ENCODE measurements at places on chromosomes 2 and 18. TPM values are rescaled to one million over a fixed set of nuclear protein-coding genes. Genes with fewer than 3 reads are reported as not detected.
A peak's percentile ranks its signal among the peaks of the same experiment; 100 is the strongest.

DNA sequence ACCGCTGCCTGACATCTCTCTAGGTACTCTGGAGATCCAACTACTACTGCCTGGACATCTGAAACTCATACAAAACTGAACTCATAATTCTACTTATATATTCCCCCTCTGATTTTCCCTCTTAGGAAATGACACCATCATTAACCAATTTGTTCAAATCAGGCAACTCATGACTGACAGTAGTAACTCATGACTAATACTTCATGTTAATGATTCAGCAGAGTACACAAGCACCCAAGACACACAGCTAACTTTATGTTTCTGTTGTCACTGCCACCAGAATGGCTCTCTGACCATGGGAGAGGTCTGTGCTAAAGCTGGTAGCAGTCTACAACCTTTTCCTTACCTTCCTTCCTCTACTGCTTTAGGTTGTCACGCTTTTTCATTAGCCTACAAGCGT lies 91.1 kb downstream of the ITSN2 start:
- no peak overlapping the region for H3K27ac ChIP-seq
- DNase-seq = no peak
- H3K4me1 ChIP-seq = no peaks in the 10 kb centered on the region

The INPP4A gene
- total RNA-seq = 24.8 TPM

DNA sequence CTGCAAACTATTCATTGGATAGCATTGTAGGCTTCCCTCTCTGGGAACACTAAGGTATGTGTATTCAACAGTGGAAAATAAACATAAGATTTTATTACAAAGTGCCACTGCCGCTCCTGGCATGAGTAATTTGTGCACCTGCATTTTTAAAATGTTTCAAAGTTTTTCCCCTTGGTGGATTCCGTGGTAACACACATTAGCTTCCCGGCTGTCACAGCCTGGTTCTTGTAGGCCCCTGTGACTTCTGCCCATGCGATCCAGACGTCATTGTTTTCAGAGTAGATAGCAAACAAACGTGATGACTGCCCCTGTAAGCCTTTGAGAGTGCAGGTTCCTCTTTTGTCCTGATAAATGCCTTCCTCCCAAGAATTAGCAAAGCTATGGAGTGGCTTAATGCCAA lies 421.0 kb downstream of the ZNF521 start:
- H3K27ac ChIP-seq = no peak overlapping the region
- no peak for DNase-seq
- no peak overlapping the region for H3K4me3 ChIP-seq
- H3K36me3 ChIP-seq = no peaks in the 10 kb centered on the region
- H3K4me1 ChIP-seq = no peaks in the 10 kb centered on the region

The UGT1A4 gene
- 3.8 TPM for total RNA-seq

The ERFE gene
- 5.9 TPM for total RNA-seq

The UGT1A3 gene
- not detected for total RNA-seq

DNA sequence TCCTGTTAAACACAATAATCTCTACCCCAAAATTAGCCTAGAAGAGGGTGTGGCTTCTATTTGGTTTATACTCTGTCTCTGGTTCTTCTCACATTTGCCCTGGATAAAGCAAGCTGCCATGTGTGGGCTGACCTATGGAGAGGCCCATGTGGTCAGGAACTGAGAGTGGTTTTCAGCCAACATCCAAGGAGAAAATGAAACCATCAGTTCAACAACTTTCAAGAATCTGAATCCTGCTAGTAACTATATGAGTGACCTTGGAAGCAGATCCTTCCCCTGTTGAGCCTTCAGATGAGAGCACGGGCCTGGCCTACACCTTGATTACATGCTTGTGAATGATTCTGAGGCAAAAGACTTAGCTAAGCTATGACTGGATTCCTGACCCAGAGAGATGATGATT lies 11.5 kb upstream of the TRIB2 start:
- no peaks in the 10 kb centered on the region for H3K27me3 ChIP-seq
- no peak overlapping the region for H3K4me3 ChIP-seq
- H3K4me1 ChIP-seq = no peaks in the 10 kb centered on the region
- H3K27ac ChIP-seq = no peak overlapping the region
- no peaks in the 10 kb centered on the region for H3K36me3 ChIP-seq

- H3K4me1 ChIP-seq = no peaks in the 10 kb centered on the region
- H3K27ac ChIP-seq = no peak overlapping the region
- no peak overlapping the region for H3K4me3 ChIP-seq
- H3K27me3 ChIP-seq = no peaks in the 10 kb centered on the region
Measured at GRCh38 chr2:236365258-236366048, 101.2 kb upstream of the ASB18 start.

The EFR3B gene
- total RNA-seq = 18.9 TPM

DNA sequence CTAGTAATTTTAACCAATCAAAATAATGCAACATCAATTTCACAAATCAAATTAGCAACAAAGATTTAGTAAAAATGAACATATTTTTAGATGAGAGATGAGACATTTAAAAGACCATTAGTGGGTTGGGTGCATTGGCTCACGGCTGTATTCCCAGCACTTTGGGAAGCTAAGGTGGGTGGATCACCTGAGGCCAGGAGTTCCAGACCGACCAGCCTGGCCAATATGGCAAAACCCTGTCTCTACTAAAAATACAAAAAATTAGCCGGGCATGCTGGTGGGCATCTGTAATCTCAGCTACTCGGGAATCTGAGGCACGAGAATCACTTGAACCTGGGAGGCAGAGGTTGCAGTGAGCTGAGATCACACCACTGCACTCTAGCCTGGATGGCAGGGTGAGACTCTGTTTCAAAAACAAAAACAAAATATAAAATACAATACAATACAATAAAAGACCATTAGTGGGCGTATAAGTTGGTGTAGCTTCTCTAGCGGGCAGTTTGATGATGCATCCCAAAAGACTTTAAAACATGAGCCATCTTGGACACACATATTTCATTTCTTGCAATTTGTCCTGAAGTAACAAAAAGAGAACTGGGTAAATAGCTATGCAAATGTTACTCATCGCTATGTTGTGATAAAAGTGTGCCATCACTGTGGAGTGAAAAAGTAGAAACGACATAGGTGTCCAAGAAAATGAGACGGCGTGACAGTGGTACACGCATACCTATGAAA lies 101.8 kb downstream of the COL6A3 start:
- DNase-seq = no peak
- H3K27me3 ChIP-seq = no peaks in the 10 kb centered on the region
- H3K4me1 ChIP-seq = peaks cover 17% of the 10 kb centered on the region
- H3K4me3 ChIP-seq = no peak overlapping the region
- H3K27ac ChIP-seq = no peak overlapping the region

DNA sequence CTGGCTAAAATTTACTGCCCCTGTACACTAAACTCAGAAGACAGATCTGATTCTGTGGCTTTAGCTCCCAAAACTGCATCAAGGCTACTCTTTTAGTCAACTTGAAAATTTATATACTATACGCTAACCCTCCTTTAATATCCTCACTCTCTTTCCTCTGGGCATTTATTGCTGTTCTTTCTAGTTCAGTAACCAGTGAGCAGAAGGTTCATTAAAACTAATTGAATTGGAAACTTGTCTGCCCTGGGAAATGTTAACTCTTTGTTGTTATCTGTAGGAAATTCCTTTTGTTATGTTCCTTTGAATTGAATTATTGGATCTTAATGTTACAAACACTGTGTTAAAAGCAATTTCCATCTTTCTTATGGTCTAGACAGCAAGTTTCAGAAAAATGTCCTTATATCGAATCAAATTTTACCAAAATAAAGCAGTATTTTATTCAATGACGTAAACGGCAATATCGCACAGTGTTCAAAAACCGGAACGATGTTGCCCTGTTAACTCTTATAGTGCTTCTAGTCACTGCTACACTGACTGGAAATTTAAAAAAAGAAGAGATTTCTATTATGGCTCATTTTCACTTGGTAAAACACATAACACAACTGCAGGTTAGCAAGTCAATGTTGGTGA lies 168.3 kb downstream of the NR4A2 start:
- no peaks in the 10 kb centered on the region for H3K27me3 ChIP-seq
- H3K36me3 ChIP-seq = no peaks in the 10 kb centered on the region
- no peak overlapping the region for H3K4me3 ChIP-seq
- no peak overlapping the region for H3K27ac ChIP-seq
- no peaks in the 10 kb centered on the region for H3K4me1 ChIP-seq
- DNase-seq = no peak

GRCh38 chr2:152647552-152647951 lies 69.7 kb downstream of the PRPF40A start:
- H3K27ac ChIP-seq = no peak overlapping the region
- H3K4me1 ChIP-seq = peaks cover 22% of the 10 kb centered on the region
- H3K36me3 ChIP-seq = peaks cover 9% of the 10 kb centered on the region
- peak; percentile 92 for DNase-seq

The NMS gene
- not detected for total RNA-seq

DNA sequence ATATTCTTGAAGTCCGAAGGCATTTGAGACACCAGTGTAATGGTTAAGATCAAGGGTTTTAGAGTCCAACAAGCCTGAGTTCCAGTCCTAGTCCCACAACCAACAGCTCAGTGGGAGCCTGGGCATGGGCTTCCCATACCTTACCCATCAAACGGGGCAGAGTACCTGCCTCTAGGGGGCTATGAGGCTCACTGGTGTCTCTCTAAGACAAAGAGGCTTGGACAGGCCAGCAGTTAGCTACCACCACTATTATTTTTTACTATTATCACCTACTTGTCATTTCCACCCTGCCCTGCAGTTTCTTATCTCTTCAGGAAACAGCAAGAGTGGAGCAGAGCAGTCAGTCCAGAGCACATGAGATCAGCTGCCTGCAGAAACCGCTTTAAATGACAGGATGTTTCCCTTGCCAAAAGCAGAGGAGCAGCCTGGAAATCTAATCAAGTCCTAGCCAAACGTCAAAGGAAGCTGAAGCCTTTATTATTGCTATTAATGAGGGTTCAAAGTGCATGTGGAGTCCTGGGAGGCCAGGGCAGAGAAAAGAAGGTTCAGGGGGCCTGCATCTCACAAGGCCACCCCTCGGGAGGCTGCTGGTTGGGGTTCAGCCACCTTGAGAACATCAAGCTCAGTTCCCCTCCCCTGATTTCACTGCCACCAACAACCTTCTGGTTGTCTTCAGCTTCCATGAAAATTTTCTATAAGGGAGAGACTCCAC lies 66.6 kb downstream of the STPG4 start:
- H3K4me1 ChIP-seq = no peaks in the 10 kb centered on the region
- no peak overlapping the region for H3K27ac ChIP-seq
- H3K4me3 ChIP-seq = no peak overlapping the region
- no peak for DNase-seq
- no peaks in the 10 kb centered on the region for H3K27me3 ChIP-seq

The KIAA2012 gene
- total RNA-seq = not detected

- DNase-seq = no peak
- H3K36me3 ChIP-seq = no peaks in the 10 kb centered on the region
- H3K27ac ChIP-seq = no peak overlapping the region
- no peaks in the 10 kb centered on the region for H3K4me1 ChIP-seq
- no peak overlapping the region for H3K4me3 ChIP-seq
Measured at GRCh38 chr2:100992262-100992661, 9.8 kb upstream of the RPL31 start.

The FAM98A gene
- 54.0 TPM for total RNA-seq

The SPATA3 gene
- not detected for total RNA-seq

GRCh38 chr18:32346671-32347070 lies 124.0 kb downstream of the GAREM1 start:
- peak overlapping the region; percentile 72 for H3K27ac ChIP-seq
- DNase-seq = peak; percentile 51
- H3K4me3 ChIP-seq = no peak overlapping the region
- no peaks in the 10 kb centered on the region for H3K36me3 ChIP-seq
- H3K27me3 ChIP-seq = no peaks in the 10 kb centered on the region

DNA sequence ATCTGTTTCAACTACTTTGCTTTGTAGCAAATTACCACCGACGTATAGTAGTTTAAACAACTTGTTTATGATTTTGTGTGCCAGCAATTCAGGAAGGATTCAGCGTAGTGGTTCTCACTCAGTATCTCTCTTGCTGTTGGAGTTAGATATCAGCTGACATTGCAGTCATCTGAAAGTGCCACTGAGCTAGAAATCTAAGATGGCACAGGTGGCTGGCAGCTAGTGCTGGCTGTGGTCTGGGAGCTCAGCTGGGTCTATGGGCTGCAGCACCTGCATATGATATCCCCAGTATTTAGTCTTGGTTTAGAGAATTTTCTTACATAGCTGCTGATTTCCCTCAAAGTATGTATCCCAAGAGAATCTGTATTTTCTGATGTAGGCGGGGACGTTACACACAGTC lies 235.6 kb downstream of the SCG2 start:
- H3K27me3 ChIP-seq = no peaks in the 10 kb centered on the region
- H3K4me3 ChIP-seq = no peak overlapping the region
- H3K27ac ChIP-seq = no peak overlapping the region
- no peak for DNase-seq
- no peaks in the 10 kb centered on the region for H3K36me3 ChIP-seq

The CGREF1 gene
- total RNA-seq = not detected

- DNase-seq = no peak
- H3K27me3 ChIP-seq = no peaks in the 10 kb centered on the region
- H3K4me3 ChIP-seq = no peak overlapping the region
- no peaks in the 10 kb centered on the region for H3K4me1 ChIP-seq
Measured at GRCh38 chr2:50343150-50343830, 688.6 kb downstream of the NRXN1 start.

DNA sequence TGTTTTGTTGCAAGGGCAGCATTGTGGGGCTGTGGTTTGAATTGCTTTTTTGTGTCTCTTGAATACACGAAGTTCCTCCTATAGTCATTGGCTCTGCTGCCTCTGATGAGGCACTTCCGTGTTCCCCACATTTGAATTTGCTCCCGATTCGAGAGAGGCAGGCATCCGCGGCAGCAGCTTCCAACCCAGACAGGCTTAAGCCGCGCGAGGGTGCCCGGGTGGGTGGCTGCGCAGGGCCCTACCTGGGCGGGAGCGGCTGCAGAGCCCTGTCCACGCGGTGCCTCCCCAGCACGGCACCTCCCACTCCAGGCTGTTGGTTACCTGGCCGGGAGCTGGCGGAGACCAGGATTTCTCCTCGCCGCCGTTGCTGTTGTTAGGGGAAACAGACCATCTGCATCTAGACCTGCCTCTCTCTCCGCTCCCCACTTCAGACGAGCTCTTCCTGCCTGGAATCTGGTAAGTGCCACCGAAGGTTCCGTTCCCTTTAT lies 151.3 kb downstream of the NEDD4L start:
- no peaks in the 10 kb centered on the region for H3K27me3 ChIP-seq
- peaks cover 19% of the 10 kb centered on the region for H3K4me1 ChIP-seq
- no peaks in the 10 kb centered on the region for H3K36me3 ChIP-seq
- peak; percentile 70 for DNase-seq
- peak overlapping the region; percentile 26 for H3K4me3 ChIP-seq

The SPP2 gene
- not detected for total RNA-seq

The TTN gene
- 6.3 TPM for total RNA-seq

GRCh38 chr2:47867205-47867604 lies 39.1 kb downstream of the FBXO11 start:
- DNase-seq = no peak
- peaks cover 36% of the 10 kb centered on the region for H3K4me1 ChIP-seq
- no peak overlapping the region for H3K4me3 ChIP-seq

The FARSB gene
- 13.5 TPM for total RNA-seq

The TRIB2 gene
- 38.7 TPM for total RNA-seq

The SLC4A3 gene
- 3.2 TPM for total RNA-seq

- peak; percentile 26 for DNase-seq
- H3K4me3 ChIP-seq = peak overlapping the region; percentile 91
- H3K27me3 ChIP-seq = no peaks in the 10 kb centered on the region
- H3K4me1 ChIP-seq = peaks cover 28% of the 10 kb centered on the region
- peak overlapping the region; percentile 75 for H3K27ac ChIP-seq
- H3K36me3 ChIP-seq = no peaks in the 10 kb centered on the region
Measured at GRCh38 chr2:53786352-53786704, 425 bp downstream of the ASB3 start.

The CREG2 gene
- not detected for total RNA-seq

The PREB gene
- 57.6 TPM for total RNA-seq

The KCTD1 gene
- total RNA-seq = 37.1 TPM

The CNGA3 gene
- 0.54 TPM for total RNA-seq

- DNase-seq = no peak
- no peak overlapping the region for H3K4me3 ChIP-seq
- no peaks in the 10 kb centered on the region for H3K27me3 ChIP-seq
- peaks cover 50% of the 10 kb centered on the region for H3K36me3 ChIP-seq
- H3K4me1 ChIP-seq = no peaks in the 10 kb centered on the region
Measured at GRCh38 chr2:237752761-237753165, 45.8 kb upstream of the RBM44 start.
